NCI-H2081 treated with DMSO at 0.1 percent for 48 hours (cell line): ENCODE measurements at places on chromosomes 1 and 21.

GRCh38 chr1:157095551-157095950, 4.1 kb downstream of the ETV3L start:
- no peak for DNase-seq

DNA sequence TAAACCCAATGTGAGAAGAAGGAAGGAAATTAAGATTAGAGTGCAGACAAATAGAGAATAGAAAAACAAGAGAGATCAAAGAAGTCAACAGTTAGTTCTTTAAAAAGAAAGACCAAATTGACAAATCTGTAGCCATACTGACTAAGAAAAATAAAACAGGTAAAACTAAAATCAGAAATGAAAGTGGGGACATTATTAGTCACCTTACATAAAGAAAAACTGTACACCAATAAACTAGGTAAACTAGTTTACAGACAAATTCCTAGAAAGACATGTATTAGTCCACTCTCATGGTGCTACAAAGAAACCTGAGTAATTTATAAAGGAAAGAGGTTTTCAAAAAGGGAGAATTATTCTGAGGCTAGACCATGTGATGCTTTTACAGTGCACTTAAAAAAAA, 22.3 kb downstream of the BLZF1 start:
- no peak for DNase-seq

GRCh38 chr1:150273311-150273710, 721 bp downstream of the C1orf54 start:
- no peak for DNase-seq

DNA sequence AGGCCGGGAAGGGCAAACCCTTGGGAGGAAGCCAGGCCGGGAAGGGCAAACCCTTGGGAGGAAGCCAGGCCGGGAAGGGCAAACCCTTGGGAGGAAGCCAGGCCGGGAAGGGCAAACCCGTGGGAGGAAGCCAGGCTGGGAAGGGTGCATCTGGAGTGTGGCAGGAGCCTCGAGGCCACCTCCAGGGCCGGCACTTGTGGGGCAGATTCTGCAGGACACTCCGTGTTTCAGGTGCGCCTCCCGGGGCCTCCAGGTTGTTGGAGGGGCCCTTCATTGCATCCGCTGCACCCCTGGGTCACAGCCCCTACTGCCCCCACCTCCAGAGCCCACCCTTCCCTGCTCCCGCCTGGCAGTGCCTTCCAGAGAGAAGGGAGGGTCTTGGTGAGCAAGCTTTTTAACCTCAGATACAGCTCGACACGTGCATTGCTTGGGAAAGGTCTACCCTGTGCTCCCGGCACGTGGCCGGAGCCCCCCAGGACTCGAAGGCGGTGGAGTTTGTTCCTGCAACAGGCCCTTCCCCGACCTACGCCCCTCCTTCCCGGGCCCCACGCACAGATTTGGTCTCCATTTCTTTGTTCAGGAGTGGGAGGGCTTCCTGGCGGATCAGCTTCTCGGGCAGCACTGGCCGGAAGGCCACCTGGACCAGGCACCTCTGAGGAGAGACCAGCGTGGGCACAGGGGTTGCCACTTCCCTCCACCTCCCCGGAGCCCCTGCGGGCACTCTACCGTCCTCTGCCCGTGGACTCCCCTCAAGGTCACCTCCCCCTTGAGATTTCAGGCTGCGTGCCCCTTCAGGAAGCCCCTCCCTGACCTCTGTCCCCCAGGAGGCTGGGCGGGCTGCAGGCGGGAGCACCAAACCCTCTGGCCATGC, 9.4 kb upstream of the TMEM52 start:
- DNase-seq: no peak

DNA sequence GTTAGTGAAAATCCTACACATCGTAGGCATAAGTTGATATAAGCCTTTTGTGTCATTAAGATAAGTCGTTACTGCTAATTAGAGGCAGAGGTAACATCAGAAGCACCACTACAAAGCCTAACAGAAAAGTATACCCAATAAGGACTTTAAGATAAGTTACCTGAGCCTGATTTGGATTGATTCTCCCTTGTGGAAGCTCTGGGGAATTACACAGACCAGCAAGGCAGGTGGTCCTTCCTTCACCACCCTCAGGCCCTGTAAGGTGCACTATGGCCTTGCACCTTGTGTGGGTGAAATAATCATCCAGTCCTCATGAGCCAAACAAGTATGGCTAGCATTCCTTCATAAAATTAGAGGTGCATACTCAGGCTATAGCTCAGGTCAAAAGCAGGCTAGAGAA, 166.7 kb upstream of the CHRM3 start:
- DNase-seq: no peak

- no peak for DNase-seq
Measured at GRCh38 chr1:181084606-181084969, 3.9 kb upstream of the IER5 start.

- DNase-seq: peak; percentile 89
Measured at GRCh38 chr1:192852001-192852947, 43.4 kb downstream of the RGS2 start.

- no peak for DNase-seq
Measured at GRCh38 chr1:47178654-47179016, 11.2 kb downstream of the PDZK1IP1 start.

DNA sequence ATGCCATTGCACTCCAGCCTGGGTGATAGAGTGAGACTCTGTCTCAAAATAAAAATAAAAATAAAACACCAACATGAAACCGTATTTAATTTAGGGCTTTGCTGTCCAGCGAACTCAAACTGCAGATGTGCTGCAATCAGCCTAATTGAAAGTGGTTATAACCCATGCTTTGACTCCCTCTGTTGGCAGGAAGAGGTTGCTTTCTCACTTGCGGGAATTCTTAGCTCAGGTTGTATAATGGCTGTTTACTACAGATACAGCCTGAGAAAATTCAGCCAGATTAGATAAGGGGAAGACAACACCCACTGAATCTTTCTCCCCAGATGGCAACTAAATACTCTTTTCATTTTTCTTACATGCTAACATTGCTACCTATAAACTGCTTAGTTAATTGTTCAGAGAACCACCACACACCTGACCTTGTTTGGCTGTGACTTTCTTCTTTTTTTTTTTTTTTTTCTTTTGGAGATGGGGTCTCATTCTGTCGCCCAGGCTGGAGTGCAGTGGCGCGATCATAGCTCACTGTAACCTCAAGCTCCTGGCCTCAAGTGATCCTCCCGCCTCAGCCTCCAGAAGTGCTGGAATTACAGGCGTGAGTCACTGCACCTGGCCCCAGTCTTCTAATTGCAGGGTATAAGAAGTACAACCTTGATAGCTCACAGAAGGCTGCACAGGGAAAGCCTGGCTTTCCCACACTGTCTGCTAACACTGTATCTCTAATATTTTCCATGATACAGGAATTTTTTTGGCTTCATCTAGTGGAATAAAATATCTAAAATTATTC, 34.6 kb downstream of the DNTTIP2 start:
- DNase-seq: no peak

- DNase-seq: no peak
Measured at GRCh38 chr1:241202401-241202800, 154.6 kb downstream of the RGS7 start.

DNA sequence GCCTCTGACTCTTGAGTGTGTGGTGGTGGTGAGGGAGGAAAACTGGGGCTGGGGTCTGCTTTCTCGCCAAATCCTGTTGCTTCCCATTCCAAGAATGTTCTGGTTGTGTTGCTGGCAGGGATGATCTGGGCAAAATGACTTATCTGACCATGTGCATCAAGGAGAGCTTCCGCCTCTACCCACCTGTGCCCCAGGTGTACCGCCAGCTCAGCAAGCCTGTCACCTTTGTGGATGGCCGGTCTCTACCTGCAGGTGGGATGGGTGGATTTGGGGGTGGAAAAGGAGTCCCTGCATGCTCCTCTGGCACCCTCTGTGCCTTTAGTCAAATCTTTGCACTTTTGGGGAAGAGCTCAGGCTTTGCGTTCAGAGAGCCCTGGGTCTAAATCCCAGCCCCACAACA, 18.1 kb downstream of the CYP4B1 start:
- DNase-seq: no peak

DNA sequence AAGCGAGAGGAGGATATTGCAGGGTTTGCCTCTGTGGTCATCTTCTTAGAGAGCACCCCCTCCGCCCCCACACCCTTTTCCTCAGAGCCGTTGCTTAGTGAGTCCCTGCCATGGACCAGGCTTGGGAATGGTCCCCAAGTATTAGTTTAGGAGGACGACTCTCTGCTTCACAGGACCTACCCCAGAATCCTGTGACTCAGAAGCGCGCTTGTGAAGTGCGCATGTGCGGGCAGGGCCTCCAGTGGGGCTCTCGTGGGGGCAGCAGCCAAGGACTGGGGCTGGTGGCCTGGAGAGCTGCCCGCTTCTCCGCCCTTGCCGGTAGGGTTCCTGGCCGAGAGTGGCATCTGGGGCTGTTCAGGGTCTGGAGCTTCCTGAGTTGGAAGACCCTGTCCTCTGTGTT, 37.3 kb upstream of the HMGN1 start:
- no peak for DNase-seq

GRCh38 chr1:110583505-110583904, 22.7 kb downstream of the KCNA2 start:
- no peak for DNase-seq

- DNase-seq: no peak
Measured at GRCh38 chr1:219773775-219774174, 154.6 kb downstream of the SLC30A10 start.

GRCh38 chr21:44836666-44837471, 19.0 kb upstream of the SUMO3 start:
- no peak for DNase-seq

DNA sequence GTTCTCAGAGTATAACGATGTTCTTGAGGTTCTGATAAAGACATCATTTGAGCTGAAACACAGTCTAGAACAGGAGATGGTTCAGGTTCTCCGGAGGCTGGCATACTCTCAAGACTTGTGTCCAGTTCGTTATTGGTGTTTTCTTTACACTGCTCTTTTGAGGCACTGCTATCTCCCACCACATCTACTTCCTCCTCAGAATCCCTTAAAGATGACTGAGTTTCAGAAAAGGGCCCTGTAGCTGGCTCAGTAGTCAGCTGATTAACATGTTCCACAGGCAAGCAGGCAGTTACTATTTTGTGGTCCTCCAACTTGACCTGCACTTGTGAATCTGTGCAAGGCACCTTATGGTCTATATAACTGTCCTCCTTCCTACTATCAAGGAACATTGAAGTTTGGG, 50.2 kb downstream of the ZZZ3 start:
- DNase-seq: no peak

- no peak for DNase-seq
Measured at GRCh38 chr1:8797216-8797615, 20.2 kb downstream of the RERE start.

- no peak for DNase-seq
Measured at GRCh38 chr1:86155807-86156565, 586 bp downstream of the COL24A1 start.

GRCh38 chr1:116286541-116286971, 86.5 kb upstream of the ATP1A1 start:
- no peak for DNase-seq

GRCh38 chr1:198397208-198397808, 143.2 kb downstream of the ATP6V1G3 start:
- DNase-seq: no peak

DNA sequence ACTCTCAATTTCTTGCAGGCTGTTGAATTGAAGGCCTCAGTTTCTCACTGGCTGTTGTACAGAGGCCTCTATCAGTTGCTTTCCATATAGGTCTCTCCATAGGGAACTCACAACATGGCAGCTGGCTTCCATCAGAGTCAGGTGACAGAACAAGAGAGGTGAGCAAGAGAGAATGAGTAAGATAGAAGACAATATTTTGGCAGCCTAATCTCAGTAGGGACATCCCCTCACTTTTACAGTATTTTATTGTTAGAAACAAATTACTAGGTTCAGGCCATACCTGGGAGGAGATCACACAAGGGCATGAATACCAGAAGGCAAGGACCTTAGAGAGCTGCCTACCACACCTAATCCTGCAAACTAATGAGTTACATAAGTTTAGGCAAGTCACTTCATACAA, 162.8 kb downstream of the ATP6V1G3 start:
- no peak for DNase-seq

- no peak for DNase-seq
Measured at GRCh38 chr1:78222225-78222959, 176.6 kb downstream of the GIPC2 start.

DNA sequence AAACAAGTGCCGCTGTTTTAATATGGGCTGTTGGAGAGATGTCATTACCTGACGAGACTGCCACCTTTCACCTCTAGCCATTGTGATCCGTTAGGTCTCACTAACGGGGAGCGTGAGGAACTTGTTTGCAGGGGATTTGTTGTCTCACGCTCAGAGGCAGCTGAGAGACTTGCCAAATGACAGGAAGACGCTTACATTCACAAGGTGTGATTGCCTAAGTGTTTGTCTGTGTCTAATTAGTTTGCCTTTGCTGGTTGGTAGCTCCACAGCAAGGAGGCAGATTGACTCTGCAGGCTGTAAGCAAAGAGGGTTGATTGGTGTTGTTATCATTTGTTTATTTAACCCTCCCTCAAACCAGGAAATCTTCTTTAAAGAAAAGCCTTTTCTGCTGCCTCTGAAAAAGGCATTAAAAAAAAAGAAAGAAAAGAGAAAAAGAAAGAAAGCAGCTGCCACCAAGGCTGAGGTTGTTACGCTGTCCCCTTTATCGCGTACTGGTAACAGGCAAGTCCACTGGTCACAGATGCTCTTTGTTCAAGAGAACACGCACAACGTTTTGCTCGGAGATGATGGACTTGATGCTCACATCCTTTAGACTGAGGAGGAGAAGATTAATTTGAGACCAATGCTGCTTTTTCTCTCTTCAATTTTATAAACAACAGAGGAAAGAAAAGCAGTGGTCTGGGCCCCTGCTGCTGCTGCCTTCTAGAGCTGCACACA, 203.9 kb downstream of the ZNF326 start:
- DNase-seq: peak; percentile 18

GRCh38 chr1:230070321-230071208, 3.5 kb downstream of the GALNT2 start:
- DNase-seq: no peak

DNA sequence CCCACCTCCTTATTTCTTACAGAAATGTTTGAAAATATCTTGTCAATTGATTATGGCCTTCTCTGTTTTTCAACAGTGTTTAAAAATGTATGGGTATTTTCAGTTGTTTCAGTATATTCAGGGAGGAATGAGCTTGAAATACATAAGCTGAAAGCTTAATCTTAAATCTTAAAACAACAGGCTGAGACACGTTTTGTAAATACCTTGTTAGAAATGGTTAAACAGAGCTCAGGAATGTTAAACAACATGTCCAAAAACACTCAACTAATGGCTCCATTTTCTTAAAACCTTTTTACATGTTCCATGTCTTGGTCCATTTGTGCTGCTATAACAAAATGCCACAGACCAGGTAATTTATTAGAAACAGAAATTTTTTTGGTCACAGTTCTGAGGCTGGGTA, 953.8 kb upstream of the ADGRL2 start:
- DNase-seq: no peak

DNA sequence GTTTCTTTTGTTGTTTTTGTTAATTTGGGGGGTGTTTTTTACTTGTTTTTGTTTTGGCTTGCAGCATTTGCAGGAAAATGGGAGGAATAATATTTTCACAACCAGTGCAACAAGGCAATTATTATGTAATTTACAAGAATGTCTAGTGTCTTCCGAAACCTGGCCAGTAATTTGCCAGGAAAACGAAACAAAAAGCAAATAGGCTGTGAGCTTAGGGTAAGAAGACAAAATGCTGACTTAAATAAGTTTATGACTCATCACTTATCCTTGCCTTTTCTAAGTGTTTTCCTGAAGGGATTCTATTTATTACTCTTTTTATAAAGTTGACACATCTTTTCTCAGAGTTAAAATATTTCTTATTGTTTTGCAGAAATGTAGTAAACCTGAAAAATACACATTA, 49.8 kb downstream of the KCNT2 start:
- DNase-seq: no peak

GRCh38 chr1:173914366-173914871, 2.7 kb downstream of the SERPINC1 start:
- DNase-seq: no peak

GRCh38 chr21:43866260-43866629, 1.2 kb downstream of the AGPAT3 start:
- DNase-seq: no peak
